ENCODE measurements at places on chromosomes 11 and 22.
A peak's percentile ranks its signal among the peaks of the same experiment; 100 is the strongest.

DNA sequence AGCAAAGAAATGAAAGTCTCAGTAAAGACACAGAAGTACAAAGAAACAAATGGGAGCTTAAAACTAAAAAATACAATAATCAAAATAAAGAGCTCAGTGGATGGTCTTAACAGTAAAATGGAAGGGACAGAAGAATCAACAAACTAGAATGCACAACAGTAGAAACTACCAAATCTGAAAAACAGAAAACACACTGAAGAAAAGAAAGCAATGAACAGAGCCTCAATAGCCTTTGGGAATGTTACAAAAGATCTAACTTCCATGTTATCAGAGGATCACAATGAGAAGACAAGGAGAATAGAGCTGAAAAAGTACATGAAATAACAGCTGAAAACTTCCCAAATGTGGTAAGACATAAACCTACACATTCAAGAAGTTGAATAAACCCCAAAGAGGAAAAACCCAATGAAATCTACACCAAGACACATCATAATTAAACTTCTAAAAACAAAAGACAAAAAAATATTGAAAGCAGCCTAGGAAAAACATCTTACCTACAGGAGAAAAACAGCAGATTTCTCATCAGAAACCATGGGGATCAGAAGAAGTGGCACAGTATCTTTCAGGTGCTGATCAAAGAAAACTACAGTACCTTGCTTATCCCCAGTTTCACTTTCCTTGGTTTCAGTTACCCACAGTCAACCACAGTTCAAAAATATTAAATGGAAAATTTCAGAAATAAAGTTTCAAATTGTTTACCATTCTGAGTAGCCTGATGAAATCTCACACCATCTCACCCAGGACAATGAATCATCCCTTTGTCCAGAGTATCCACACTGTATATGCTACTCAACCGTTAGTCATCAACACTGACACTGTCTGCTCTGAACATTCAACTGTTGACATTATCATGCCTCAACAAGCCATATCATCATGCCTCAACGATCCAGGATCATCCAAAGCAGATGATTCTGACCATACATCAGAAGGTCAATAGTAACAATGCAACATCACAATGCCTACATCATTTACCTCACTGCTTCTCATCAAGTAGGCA is 22.2 kb downstream of the RRAS2 start:
- peak; percentile 70 for DNase-seq

DNA sequence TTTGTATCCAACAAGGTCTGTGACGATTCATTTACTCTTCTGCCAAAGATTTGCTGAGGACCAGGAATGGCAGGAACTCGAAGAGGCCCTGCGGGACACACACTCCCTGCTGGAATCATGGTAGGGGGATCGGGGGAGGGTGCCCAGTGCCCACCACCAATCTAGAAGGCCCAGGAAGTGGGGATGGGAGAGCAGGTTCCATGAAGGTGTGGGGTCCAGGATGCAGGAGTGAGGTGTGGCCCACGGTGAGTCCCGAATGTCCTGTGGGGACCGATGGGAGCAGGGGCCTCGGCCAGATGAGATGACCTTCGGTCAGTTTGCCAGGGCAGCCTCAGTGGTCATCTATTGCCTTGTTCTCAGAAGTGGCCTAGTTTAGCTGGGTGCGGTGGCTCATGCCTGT is 492.7 kb downstream of the BRD1 start:
- DNase-seq, result no peak

GRCh38 chr22:35993048-35993714 is 35.4 kb downstream of the RBFOX2 start:
- no peak for DNase-seq

DNA sequence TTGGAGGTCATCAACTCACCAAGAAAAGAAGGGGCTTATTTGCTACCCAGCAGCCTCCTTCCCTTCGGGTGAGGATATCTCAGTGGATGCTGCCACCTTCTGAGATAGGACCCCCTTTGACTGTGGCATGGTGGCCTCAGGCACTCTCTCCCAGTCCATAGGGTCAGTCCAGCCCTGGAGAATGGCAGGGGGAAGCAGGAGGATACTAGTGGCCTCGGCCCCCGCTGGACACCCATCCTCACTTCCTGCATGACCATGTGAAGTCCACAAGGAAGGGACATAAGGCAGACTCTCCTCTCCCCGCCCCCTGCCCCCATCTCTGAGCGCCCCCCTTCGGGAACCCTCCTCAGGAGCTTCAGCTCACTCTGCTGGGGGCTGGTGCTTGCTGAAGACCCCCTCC is 24.4 kb downstream of the TPBGL start:
- DNase-seq, result no peak

DNA sequence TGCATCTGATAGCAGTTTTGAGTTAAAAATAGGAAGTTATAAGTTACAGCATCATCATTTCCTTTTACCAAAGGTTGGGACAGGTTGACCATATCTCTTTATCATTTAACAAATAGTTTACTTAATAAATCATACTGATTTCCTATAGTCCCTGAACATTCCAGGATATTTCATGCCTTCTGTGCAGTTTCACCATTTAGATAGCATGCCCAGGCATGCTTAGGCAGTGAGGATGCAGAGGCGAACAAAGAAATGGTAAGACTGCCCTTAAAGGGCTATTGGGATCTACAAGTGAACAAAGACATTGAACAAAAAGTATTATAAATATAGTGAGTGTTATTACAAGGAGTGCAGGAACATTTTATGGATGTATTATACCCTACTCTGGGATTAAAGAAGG is 96.4 kb downstream of the PRMT3 start:
- DNase-seq, result no peak

- no peak for DNase-seq
Measured at GRCh38 chr11:27462543-27462942, 10.0 kb downstream of the LGR4 start.

DNA sequence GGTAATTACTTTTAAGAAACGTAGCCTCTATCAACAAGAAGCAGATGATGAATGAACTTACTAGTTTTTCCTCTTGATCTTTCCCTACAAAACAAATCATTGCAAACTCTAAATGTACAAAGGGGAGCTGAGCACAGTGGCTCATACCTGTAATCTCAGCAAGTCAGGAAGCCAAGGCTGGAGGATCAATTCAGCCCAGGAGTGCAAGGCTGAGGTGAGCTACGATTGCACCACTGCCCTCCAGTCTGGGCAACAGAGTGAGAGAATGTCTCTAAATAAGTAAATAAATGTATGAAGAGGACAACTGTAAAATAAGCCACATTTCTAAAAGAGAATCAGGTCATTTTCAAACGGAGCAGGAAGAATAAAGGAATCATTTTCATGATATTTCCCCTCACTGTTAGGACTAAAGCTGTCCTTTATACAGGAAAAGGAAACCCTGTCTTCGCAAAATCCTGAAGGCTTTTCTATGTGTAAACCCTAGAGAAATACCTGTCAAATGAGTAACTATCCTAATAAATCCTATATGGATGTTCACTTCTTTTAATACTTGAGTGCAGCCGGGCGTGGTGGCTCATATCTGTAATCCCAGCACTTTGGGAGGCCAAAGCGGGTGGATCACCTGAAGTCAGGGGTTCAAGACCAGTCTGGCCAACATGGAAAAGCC is 41.2 kb downstream of the RRAS2 start:
- no peak for DNase-seq

DNA sequence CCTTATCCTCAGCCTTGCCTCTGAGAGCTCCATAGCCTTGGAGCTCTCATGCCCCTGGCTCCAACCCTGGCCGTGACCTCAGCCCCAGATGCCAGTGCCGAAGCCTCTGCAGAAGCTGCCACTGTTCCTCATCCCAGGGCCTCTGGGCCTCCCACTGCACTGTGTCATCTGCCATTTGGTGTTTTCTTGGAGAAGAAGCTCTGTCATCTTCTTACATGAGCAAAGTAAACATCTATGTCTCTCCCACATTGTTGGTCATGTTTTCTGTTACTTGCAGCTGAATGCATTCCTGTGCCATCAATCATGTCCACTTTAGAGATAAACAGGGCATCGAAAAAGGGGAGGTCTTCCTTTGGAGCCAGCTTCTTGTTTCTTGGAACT is 45.0 kb upstream of the FTH1 start:
- DNase-seq, result peak; percentile 24

DNA sequence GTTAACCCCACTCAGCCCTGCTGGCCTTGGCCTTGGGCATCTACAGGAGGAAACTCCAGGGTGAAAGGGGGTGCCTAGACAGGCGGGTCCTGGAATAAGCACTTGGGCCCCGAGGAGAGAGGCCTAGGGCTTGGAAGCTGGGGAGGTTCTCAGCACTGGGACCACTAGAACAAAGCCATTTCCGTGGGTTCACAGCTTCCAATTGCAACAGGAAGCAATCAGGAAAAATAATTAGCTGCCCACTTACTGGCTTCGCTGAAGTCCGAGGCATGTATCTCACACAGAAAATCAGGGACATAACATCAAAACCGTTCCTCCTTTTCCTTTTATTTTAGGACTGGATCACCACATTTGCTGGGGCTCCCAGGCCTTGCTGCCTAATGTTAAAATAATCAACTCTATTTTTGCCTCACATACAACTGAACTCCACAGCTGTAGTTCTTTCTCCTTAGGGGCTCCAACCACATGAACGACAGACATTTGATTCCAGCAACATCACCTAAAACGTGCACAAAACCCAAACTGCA is 161.1 kb upstream of the GRK3 start:
- no peak for DNase-seq

- peak; percentile 55 for DNase-seq
Measured at GRCh38 chr11:74683941-74684481, 47.2 kb downstream of the CHRDL2 start.

DNA sequence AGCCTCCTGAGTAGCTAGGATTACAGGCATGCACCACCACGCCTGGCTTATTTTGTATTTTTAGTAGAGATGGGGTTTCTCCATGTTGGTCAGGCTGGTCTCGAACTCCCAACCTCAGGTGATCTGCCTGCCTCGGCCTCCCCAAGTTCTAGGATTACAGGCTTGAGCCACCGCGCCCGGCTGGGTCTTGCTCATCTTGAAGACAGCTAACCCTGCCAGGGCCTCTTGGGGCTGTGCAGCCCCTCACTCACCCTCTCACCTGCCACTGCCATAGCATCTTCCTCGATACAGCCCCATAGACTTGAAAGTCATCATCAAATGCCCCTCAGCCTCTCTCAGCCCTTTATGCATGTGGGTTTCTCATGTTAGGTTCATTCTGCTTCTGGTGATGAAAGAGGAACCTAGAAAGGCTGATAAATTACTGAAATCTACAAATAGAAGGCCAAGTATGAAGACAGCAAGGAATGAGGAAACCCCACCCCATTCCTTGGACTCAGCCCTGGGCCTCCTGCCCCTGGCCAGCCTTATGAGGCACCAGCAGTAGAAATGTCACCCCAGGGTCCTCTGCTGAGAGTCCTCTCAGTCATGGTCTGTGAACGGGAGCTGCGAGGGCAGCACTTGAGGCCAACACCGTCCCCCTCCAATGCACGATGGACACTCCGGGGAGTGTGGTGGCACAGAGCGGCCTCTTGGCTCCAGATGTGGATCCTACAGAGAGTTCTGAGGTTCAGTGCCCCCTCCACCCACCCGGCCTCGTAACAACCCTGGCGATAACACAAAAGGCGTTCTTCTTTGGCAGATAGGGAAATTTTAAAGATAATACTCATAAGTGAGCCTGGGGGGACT is 24.8 kb downstream of the SCGB1A1 start:
- peak; percentile 59 for DNase-seq

DNA sequence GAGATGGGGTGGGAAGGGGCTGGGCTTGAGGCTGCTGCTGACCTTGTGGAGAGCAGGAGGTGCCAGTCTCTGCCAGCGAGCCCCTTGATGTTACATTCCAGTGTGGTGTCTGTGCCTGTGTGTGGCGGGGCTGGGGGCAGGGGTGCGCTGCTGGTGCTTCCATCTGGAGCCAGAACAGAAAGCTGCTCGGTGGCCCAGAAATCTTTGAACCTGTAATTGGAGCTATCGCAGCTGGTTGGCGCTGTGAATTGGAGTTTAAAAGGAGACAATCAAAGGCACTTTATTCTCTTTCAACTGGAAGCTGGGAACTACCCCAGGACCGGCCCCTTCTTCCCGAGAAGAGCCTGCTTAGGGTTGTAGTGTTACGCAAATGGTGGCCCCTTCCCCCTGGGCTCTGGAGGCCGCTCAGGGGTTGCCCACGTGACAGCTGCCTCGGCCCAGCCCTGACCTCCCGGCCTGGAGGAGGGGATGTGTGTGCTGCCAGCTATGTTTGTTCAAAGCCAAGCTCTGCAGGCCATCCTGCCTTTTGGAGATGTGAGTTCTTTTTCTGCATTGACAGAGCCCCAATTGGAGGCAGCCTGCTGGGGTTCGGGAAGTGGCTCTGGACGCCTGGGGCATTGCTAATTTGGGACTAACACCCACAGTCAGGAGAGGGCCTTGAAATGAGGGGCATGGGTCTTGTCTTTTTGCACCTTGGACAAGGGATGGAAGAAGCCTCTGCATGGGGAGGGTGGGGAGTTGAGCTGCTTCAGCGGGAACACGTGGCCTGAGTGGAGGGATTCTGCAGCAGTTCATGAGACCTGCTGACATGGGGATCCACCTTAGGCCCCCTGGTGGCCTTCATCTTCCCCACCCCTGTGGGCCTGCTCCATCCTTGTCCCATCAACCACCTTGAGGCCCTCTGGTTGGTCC is 14.0 kb upstream of the ARSA start:
- DNase-seq, result no peak

GRCh38 chr11:92979176-92979575 is 9.7 kb downstream of the MTNR1B start:
- no peak for DNase-seq
